DND-41 (cell line): ENCODE measurements at places on chromosomes 1 and 21.

- H3K4me1 ChIP-seq = no peaks in the 10 kb centered on the region
- DNase-seq = no peak
- no peaks in the 10 kb centered on the region for H3K36me3 ChIP-seq
- no peak overlapping the region for H3K27ac ChIP-seq
- no peaks in the 10 kb centered on the region for H3K27me3 ChIP-seq
Measured at GRCh38 chr1:28950449-28950848, 36.1 kb downstream of the EPB41 start.

DNA sequence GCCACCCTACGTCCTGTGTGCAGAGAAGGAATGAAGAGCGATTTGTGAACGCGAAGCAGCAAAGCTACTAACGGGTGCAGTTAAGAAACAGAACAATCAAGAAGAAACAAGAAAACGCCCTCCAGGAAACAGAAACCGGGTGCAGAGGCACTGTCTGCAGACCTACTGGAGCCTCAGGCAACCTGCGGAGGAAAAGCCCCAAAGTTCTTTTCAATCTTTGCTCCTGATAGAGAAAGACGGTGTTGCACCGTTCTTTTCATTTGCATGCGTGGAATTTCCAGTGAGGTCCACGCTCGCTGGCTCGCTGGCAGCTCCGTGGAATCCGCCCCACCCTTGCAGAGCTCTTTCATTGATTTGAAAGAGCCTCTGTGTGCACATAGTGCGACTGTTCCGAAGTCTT lies 37.0 kb upstream of the PDE9A start:
- no peak overlapping the region for H3K4me3 ChIP-seq
- no peak for DNase-seq
- H3K4me1 ChIP-seq = peaks cover 24% of the 10 kb centered on the region
- no peaks in the 10 kb centered on the region for H3K36me3 ChIP-seq
- H3K27ac ChIP-seq = no peak overlapping the region
- H3K27me3 ChIP-seq = peaks cover 13% of the 10 kb centered on the region

DNA sequence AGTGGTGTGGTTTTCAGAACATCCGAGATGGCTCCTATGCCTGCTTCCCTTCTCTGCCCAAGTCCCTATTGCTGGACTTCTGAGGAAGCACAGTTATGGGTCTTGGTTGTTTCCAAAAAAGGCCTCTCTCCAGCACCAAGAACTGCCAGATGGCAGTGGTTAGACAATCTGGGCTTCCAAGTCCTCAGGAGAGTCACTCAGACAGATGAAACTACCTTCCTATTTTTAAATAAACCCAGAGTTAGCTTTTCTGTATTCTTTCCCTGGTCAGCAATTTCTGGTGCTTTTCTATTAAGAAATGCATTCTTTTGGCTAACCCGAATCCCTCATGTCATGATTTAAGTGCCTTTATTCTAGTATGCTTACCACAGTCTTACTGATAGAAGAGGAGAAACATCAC lies 245.9 kb downstream of the PRDM2 start:
- no peak for DNase-seq
- H3K4me1 ChIP-seq = no peaks in the 10 kb centered on the region
- no peak overlapping the region for H3K27ac ChIP-seq
- no peaks in the 10 kb centered on the region for H3K27me3 ChIP-seq
- H3K36me3 ChIP-seq = no peaks in the 10 kb centered on the region

- peaks cover 10% of the 10 kb centered on the region for H3K27me3 ChIP-seq
- no peak overlapping the region for H3K4me3 ChIP-seq
- no peaks in the 10 kb centered on the region for H3K4me1 ChIP-seq
- H3K27ac ChIP-seq = no peak overlapping the region
- no peaks in the 10 kb centered on the region for H3K36me3 ChIP-seq
Measured at GRCh38 chr1:53639251-53639763, 99.7 kb downstream of the GLIS1 start.

GRCh38 chr1:7341145-7341905 lies 429.8 kb upstream of the VAMP3 start:
- no peaks in the 10 kb centered on the region for H3K4me1 ChIP-seq
- H3K36me3 ChIP-seq = no peaks in the 10 kb centered on the region
- H3K27ac ChIP-seq = no peak overlapping the region
- H3K27me3 ChIP-seq = no peaks in the 10 kb centered on the region

DNA sequence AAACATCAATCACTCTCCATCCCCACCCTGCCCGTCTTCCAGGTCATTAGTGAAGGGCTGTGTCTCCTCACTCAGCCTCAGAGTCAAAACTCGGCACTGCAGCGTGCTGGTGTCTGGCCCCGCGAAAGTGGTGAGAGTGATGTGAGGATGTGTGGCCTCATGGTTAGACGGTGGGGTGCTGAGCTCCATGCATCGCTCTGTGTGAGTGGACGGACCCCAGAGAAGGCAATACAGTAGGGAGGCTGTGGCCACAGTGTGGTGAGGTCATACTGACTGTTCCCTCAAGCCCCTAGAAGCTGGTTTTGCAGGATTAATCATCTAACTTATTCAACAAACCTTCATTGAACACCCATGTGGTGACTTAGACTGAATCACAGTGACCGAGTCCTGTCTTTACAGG lies 329.9 kb upstream of the AJAP1 start:
- H3K4me3 ChIP-seq = no peak overlapping the region
- DNase-seq = no peak
- no peak overlapping the region for H3K27ac ChIP-seq
- H3K36me3 ChIP-seq = no peaks in the 10 kb centered on the region
- H3K27me3 ChIP-seq = no peaks in the 10 kb centered on the region
- H3K4me1 ChIP-seq = no peaks in the 10 kb centered on the region

DNA sequence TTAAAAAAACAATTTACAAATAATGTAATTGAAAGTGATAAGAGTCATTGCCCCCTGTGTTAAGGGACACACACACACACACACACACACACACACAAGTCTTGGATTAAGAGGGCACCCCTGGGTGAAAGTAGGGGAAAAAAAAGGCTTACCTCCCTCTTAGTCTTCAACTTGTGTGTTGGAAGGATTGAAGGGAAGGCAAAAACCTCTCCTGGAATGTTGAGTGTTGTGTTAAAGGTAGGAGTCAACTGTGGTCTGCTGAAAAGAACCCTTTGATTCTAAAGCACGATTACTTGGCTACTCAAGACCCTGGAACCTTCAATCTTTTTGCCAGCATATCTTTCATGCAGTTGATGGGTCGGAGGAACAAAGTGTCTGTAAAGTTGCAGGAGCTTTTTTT lies 6.4 kb downstream of the PBX1 start:
- no peak for DNase-seq
- no peak overlapping the region for H3K4me3 ChIP-seq
- H3K27ac ChIP-seq = no peak overlapping the region
- peaks cover 17% of the 10 kb centered on the region for H3K27me3 ChIP-seq
- no peaks in the 10 kb centered on the region for H3K4me1 ChIP-seq

- peak overlapping the region; percentile 42 for H3K4me3 ChIP-seq
- H3K27me3 ChIP-seq = no peaks in the 10 kb centered on the region
- peak; percentile 82 for DNase-seq
- no peaks in the 10 kb centered on the region for H3K36me3 ChIP-seq
- peaks cover 58% of the 10 kb centered on the region for H3K4me1 ChIP-seq
Measured at GRCh38 chr1:170146720-170147263, 1.0 kb downstream of the NTMT2 start.

GRCh38 chr1:190416239-190416638 lies 61.4 kb downstream of the BRINP3 start:
- DNase-seq = no peak
- no peaks in the 10 kb centered on the region for H3K27me3 ChIP-seq
- H3K4me1 ChIP-seq = no peaks in the 10 kb centered on the region
- no peak overlapping the region for H3K27ac ChIP-seq
- no peaks in the 10 kb centered on the region for H3K36me3 ChIP-seq
- H3K4me3 ChIP-seq = no peak overlapping the region

DNA sequence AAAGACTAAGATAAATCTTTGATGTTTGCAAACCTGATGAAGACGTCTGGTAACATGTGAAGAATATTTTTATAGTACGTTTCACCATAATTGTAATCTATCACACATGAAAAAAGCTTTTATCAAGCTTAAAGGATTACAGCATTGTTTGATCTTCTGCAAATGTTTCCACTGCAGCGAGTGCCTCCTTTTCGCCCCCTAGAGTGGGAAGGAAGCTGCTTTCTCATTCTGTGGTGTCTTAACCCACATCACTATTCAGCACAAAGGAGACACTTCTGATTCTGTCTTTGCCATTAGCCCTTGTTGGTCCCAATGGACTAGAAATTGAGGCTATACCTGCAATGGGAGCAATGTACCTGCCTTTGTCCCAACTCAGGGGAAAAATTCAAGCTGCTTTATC lies 46.0 kb upstream of the IL12RB2 start:
- no peaks in the 10 kb centered on the region for H3K36me3 ChIP-seq
- H3K4me1 ChIP-seq = no peaks in the 10 kb centered on the region
- peak; percentile 21 for DNase-seq
- no peaks in the 10 kb centered on the region for H3K27me3 ChIP-seq
- no peak overlapping the region for H3K4me3 ChIP-seq

- no peak overlapping the region for H3K27ac ChIP-seq
- peak; percentile 62 for DNase-seq
- no peaks in the 10 kb centered on the region for H3K4me1 ChIP-seq
- H3K36me3 ChIP-seq = no peaks in the 10 kb centered on the region
Measured at GRCh38 chr1:6727535-6727934, 25.9 kb upstream of the DNAJC11 start.

- no peaks in the 10 kb centered on the region for H3K36me3 ChIP-seq
- no peak overlapping the region for H3K27ac ChIP-seq
- H3K27me3 ChIP-seq = no peaks in the 10 kb centered on the region
- DNase-seq = no peak
- no peak overlapping the region for H3K4me3 ChIP-seq
Measured at GRCh38 chr1:109959974-109960744, 24.4 kb upstream of the AHCYL1 start.

- H3K27me3 ChIP-seq = no peaks in the 10 kb centered on the region
- no peaks in the 10 kb centered on the region for H3K36me3 ChIP-seq
- H3K27ac ChIP-seq = no peak overlapping the region
- H3K4me3 ChIP-seq = no peak overlapping the region
- H3K4me1 ChIP-seq = no peaks in the 10 kb centered on the region
Measured at GRCh38 chr21:15291621-15292266, 226.9 kb upstream of the NRIP1 start.

DNA sequence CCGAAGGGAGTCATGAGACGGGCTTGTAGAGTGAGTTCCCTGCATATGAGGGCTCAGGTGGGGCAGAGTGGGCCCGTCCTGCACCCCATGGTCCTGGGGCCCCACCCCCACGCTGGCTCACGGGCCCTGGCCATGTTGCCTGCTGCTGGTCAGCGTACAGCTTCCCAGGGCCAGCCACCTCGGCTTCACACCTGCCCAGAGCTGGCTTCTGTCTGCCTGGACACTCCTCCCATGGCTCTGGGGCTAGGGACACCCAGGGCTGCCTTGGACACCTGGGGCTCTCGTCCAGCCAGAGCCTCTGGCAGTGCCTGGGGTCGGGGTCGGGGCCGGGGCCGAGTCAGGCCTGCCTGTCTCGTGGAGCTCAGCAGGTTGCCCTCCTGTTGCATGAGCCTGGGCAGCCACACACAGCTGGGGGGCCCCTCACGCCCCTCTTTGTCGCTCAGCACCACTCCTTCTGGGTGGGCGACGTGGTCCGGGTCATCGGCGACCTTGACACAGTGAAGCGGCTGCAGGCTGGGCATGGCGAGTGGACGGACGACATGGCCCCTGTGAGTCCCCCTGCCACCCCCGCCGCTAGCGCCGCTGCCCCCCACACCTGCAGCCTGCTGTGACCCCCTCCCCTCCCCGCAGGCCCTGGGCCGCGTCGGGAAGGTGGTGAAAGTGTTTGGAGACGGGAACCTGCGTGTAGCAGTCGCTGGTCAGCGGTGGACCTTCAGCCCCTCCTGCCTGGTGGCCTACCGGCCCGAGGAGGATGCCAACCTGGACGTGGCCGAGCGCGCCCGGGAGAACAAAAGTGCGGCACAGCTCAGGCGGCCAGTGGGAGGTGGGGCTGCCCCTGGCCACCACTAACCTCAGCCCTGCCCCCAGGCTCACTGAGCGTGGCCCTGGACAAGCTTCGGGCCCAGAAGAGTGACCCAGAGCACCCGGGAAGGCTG lies 5.5 kb upstream of the MMP23B start:
- H3K27ac ChIP-seq = no peak overlapping the region
- H3K4me3 ChIP-seq = no peak overlapping the region
- no peaks in the 10 kb centered on the region for H3K27me3 ChIP-seq
- no peak for DNase-seq
- H3K4me1 ChIP-seq = peaks cover 15% of the 10 kb centered on the region
- no peaks in the 10 kb centered on the region for H3K36me3 ChIP-seq

DNA sequence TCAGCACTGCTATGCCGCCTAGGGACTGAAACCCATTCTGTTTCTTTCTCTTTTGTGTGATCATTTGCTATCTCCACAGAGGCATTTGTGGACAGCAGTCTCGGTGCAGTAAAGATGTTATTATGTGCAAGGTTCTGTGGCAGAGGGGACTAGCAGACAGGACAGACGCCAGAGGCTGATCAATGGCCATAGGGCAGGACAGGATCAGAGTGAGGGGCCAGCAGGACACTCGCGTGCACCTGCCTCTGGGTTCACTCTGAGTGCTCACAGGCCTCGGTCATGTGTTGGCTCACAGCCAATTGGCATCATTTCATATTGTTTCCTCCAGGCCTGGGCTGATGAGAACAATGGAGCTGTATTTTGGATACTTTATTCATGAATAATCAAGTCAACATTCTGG lies 212.6 kb downstream of the TGFB2 start:
- no peak overlapping the region for H3K27ac ChIP-seq
- DNase-seq = no peak
- no peak overlapping the region for H3K4me3 ChIP-seq
- H3K27me3 ChIP-seq = no peaks in the 10 kb centered on the region

- H3K27me3 ChIP-seq = no peaks in the 10 kb centered on the region
- H3K4me1 ChIP-seq = no peaks in the 10 kb centered on the region
- no peak overlapping the region for H3K27ac ChIP-seq
- no peak overlapping the region for H3K4me3 ChIP-seq
Measured at GRCh38 chr1:56469640-56470371, 109.6 kb downstream of the PLPP3 start.

- peaks cover 17% of the 10 kb centered on the region for H3K27me3 ChIP-seq
- DNase-seq = no peak
- no peak overlapping the region for H3K27ac ChIP-seq
- no peak overlapping the region for H3K4me3 ChIP-seq
Measured at GRCh38 chr1:208979776-208980175, 603.7 kb upstream of the CAMK1G start.

DNA sequence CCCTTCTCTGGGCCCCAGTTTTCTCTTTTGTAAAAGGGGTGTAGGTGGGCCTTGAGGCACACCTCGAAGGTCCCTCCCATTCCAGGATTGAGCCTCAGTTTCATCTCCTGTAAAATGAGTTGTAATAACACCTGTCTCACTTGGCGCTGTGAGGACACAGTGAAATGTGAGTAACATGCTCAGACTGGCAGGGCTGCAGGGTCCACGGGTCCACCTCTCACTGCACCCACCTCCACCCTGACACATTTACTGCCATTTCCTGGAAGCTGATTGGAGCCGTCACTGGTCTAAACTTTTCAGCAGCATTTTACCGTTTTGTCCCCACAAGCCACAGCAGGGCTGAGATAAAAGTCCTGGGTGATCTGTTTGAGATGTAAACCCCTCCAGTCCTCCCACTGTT lies 398.0 kb downstream of the PTPRU start:
- peaks cover 15% of the 10 kb centered on the region for H3K27me3 ChIP-seq
- H3K36me3 ChIP-seq = no peaks in the 10 kb centered on the region
- H3K4me3 ChIP-seq = no peak overlapping the region
- no peak for DNase-seq
- no peaks in the 10 kb centered on the region for H3K4me1 ChIP-seq

GRCh38 chr1:43760745-43761317 lies 53.5 kb downstream of the ST3GAL3 start:
- no peaks in the 10 kb centered on the region for H3K36me3 ChIP-seq
- DNase-seq = no peak
- no peak overlapping the region for H3K27ac ChIP-seq
- H3K4me3 ChIP-seq = no peak overlapping the region

GRCh38 chr1:200793677-200794076 lies 55.0 kb downstream of the CAMSAP2 start:
- no peaks in the 10 kb centered on the region for H3K36me3 ChIP-seq
- no peak overlapping the region for H3K4me3 ChIP-seq
- no peak overlapping the region for H3K27ac ChIP-seq
- H3K27me3 ChIP-seq = no peaks in the 10 kb centered on the region
- DNase-seq = no peak
